Activated CD8-positive, alpha-beta memory T cell treated with anti-CD3 and anti-CD28 coated beads, Interleukin-2, amount 50 U/mL, for 48 hours (primary cell): ENCODE measurements at places on chromosomes 2 and 18.

GRCh38 chr2:1868683-1869141, 124.4 kb upstream of the PXDN start:
- no peak for DNase-seq

- DNase-seq, result no peak
Measured at GRCh38 chr2:221747289-221747972, 175.3 kb upstream of the EPHA4 start.

DNA sequence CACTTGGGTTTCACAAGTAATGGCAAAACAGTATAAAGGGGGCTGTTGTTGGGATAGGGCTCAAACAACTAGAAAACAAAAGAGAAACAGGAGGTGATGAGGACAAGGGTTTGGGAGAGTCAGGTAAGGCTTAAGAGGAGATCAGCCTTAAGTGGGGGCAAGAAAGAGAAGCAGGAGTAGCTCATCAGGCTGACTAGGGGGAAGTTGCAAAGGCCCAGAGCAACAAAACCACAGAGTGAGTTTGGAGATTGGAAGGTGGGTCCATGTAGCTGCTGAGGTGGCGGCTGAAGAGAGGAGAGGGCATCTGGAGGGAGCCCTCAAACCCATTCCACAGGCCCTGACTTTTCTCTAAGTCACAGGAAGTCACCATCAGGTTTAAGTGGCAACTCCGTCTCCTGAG, 126.0 kb downstream of the MREG start:
- DNase-seq, result no peak

DNA sequence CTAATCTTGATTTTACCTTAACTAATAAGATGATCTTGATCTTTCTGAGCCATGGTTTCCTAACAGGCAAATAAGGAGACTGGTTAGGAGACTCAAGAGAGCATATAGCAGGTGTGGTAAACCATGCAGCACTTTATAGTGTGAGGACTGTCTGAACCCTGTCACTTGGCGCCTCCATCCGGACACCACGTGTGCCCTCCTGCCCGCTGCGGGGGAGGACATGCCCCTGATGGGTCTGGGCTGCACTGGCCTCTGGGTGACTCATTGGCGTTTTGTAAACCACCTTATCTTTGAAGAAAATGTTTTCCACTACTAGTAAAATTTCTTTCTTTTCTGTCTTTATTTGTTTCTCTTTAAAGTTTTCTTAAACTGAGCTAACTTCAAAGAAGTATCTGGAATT, 131.1 kb downstream of the FMNL2 start:
- no peak for DNase-seq

DNA sequence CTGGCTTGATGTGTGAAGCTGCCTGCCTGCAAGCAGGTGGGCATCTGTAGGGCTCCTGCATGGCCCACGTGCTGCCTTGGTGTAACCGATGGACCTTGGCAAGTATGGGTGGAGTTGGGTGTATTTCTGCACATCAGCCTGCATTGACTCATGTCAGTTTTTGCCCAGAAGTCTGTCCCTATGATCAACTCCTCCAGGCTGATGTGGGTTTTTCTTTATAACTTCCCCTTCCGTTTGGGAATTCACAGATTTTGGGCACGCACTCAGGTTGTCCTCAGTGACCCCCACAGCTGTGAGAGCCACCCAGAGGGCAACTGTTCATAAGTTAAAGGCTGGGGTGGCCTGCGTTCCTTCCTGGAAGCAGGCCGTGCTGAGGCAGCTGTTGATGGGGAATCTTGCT, 123.3 kb downstream of the NCK2 start:
- DNase-seq, result no peak

DNA sequence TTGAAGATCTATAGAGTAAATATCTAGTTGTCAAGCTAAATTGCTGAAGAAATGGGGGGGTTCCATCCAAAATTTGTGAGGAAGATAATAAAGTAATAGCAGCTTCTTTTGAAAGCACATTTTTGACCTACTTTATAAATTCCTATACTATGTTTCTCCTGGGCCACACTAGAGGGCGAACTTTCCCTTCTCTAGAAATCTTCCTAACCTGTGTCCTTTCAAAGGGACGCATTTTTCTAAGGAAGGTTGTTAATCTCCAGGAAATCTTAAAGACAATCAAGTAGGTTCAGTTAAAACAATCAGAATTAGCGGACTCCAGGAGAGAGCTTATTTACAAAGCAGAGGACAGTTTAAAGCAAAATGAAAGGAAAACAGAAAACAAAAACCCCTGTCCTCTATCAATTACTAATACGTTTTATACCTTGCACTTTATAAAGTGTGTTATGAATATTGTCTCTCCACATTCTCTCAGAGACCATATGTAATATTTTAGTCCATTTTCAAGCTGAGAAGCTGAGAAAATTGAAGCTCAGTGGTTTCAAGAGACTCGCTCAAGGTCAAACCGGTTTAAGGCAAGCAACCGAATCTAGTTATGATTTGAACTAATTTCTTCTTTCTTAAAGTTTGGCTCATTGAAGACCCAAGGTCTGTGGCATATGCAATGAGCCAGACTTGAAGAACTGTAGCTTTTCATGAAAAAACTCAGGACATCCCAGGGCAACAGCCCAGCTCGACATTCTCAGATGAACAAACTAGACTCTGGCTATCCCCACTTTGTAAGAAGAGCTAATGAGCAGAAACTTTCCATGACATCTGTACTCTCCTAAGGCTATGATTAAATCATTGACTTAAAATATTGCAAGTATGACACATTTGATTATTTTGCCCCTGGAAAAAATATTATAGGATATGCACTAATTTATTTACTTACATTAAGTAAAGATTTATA, 273.6 kb downstream of the PAX3 start:
- DNase-seq, result no peak

- no peak for DNase-seq
Measured at GRCh38 chr18:3810296-3810695, 360.3 kb downstream of the TGIF1 start.

- no peak for DNase-seq
Measured at GRCh38 chr2:191247381-191248057, 2.3 kb downstream of the MYO1B start.

GRCh38 chr2:158973116-158973956, 4.9 kb downstream of the TANC1 start:
- no peak for DNase-seq

DNA sequence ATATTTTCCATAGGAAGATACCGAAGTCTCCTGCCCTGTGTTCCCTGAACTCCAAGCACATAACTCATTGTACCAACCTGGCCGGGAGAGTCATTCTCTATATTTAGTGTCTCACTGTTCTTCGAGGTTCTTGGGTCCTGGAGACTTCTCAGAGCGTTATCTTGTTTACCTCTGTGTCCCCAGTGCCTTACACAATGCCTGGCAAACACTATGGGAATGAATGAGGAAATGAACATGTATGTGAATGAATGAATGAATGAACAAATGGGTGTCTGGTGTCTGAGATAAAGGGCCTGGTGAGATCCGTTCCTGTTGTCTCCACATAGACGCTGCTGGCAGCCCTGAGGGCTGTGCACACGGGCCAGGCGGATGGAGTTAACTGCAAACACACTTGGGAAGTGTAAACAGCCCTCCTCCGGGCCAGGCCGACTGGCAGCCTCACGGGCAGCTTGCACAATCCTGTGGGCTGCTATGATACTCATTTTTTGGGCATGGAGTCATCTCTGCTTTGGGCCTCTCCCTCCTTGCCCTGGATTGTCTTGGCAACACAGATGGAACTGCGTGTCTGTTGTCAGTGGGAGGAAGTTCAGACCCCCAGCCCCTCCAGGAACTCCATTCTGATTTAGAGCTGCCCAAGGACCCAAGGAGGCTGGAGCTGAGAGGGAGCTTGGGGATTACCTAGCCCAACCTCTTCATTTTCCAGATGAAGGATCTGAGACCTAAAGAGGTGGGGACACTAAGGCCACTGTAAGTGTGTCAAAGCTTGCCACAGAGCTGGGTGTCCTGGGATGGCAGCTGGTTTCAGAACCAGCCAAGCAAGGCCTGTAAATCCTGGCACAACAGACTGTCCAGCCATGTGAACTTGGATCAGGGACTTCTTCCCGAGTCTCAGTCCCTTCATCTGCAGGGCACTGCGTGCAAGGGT, 124.4 kb downstream of the INHBB start:
- DNase-seq, result no peak

GRCh38 chr2:157174321-157174720, 83.2 kb upstream of the GALNT5 start:
- DNase-seq, result no peak

DNA sequence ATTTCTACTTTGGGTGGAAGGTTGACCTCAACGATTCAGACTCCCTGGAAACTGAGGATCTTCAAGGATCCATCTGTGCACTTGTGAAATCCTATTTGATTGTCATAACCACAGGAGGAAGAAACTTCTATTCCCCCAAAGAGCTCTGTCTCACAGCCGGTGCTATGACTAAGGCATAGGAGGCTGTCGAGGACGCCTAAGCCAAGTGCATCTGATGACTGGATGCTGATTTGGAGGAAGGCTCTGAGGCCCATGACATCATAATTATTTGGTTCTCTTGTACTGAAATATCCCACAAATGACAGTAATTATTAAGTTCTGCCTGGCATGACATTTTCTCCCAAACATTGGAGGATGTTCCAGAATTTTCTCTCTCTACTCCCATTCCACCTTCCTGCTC, 13.8 kb upstream of the KCNF1 start:
- DNase-seq, result no peak

GRCh38 chr2:98663511-98664090, 55.2 kb downstream of the UNC50 start:
- no peak for DNase-seq

DNA sequence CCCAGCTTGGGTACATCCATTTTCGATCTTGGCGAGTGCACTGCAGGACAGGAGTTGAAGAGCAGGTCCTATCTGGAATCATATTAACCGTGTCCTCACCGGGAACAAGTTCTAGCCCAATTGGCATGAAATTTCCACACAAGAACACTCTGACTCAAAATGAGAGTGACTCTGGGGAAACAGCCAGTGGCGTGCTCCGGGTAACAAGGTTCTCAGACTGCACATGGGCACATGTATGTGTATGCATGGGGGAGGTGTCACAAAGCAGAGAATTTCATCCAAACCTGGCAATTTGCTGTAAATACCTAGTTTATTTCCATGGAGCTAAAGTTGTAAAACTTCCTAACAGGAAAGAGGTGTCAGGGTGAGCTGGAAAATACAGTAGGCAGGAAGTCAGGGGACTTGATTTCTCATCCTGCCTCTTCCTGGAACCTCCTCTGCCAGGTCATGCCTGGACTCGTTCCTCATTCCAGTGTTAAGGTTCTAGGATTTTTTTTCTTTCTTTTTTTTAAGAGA, 1.7 kb downstream of the TUBB6 start:
- peak; percentile 35 for DNase-seq

DNA sequence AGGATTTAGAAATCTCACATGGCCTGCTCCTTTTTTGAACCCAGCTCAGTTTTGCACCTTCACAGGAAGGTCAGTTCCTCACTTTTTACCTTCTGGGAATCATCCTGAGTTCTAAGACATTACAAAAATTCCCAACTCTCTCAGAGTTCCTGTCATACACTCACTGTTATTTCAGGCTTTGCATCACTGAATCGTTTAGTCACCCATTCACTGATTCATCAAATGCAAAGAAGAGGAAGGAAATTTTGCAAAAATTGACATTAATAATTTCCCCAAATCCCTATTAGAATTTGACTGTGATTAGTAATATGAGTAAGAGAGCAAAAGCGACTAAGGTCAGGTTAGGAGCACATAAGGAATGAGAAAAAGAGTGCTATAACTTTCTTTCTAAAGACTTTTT, 197.5 kb downstream of the PDE1A start:
- DNase-seq, result no peak

DNA sequence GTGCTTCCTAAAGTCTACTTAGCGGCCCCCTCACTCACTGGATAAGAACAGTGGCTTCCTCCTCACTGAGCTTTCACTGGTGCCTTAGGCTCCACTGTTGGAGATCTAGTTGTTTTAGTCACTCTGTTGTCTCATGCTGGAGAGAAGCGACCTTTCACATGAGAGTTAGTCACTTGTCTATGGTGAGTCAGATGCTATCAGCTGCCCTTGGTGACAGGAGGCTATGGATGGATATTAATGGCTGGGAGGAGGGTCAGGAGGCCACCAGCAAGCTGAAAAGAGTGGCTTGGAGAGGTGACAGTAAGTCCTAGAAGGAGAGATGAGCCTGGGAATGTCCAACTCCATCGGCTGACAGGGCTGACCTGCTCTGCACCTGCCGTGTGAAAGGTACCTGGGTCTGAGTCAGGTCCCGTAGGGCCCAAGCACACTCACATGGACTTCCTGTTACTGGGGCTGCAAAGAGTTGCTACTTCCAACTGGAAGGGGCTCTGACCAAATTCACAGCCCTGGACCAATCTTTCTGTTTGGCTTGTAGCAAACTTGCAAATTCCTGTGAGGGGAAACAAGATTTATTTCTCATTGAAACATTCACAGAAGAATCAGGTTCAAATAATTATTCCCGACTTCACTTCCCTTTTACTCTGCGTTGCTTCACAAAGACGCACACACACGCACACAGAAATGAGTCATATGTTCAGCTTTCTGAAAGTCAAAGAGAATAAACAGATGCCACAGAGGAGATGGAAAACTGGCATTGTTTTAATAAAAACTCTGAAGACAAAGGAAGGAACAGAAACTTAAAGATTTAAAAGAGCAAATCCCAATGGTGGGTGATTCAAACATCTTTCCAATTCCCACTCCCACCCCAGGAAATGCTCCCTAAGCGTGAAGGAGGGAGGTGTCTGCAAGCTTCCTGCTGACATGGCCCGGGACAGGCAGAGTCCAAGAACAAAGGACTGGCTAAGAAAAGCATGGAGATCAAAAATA, 203.5 kb upstream of the TWIST2 start:
- no peak for DNase-seq

DNA sequence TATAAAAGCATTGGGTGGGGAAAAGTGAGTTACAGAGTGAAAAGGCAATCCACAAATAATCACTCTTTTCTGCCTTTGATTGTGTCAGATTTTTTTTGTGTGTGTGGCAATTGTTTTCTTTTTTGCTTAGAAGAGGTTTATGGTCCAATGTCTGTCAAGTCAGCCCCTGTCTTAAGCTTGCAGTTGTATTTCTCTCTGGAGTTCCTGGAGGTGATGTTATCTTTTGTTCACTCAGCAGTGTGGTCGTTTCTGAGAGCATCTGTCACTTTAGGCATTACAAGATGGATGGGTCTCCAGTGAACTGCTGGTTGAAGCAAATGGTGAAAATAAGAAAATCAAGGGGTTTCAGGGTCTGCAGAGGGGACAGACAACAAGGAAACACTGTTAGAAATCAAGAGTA, 121.3 kb downstream of the GREB1L start:
- DNase-seq, result no peak

DNA sequence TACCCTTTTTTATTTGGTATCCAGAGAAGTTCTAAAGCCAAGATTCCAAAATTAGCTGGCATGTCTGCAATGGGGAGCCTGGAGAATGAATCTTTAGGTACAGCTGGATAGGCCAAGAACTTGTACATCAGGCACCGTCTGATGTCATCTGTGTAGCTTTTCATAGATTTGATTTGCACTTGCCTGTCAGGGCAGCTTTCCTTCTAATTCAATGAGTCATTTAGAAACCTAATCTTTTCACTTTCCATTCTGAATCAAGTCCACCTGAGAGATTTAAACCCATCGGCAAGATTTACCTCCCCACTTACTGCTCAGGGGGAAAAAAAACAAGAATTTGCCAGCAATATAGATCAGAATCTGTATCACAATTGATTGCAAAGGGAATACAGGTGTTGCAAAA, 60.9 kb upstream of the ACAA2 start:
- DNase-seq, result no peak

- no peak for DNase-seq
Measured at GRCh38 chr2:172927641-172928357, 147.8 kb upstream of the MAP3K20 start.

- DNase-seq, result no peak
Measured at GRCh38 chr2:199791326-199791725, 59.7 kb downstream of the FTCDNL1 start.
